ENCODE measurements at places on chromosomes 5 and 9.

DNA sequence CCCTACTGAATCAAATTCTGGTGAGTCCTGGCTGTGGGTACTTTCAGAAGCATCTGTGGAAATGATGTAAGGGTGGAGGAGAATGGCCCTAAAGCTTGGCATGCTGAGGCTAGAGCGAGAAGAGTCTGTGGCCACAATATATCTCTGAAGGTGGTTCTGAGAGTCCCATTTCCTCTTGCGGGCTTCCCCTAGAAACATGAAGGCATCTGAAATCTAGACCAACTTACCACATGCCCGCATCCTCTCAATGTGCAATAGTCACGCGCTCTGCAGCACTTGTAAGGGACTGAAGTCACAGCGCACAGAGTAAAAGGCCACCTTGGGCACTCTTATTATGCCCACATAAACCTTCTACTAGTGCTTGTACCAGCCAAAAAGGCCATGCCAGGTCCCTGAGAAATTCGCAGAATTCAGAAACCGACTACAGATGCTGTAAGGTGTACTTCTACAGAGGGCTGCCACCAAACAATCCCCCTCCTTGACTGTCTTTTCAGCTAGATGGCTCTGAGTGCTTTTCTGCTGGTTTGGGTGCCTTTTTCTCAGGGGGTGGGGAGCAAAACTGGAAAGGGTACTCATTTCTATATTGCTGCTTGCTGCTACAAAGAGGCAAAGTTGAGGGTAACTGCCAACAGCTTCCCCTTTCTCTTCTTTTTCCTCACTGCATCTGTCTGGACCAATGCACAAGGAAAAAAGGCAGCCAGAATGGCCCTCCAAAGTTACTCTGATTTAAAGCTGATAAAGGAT lies 107.3 kb downstream of the ZDHHC21 start:
- DNase-seq, result peak; percentile 17

GRCh38 chr9:13352451-13352979 lies 73.0 kb upstream of the MPDZ start:
- DNase-seq, result no peak

- no peak for DNase-seq
These were observed 363.7 kb downstream of the IRX2 start for GRCh38 chr5:2387634-2388325.

GRCh38 chr5:56550227-56550626 lies 265.1 kb upstream of the MAP3K1 start:
- no peak for DNase-seq

DNA sequence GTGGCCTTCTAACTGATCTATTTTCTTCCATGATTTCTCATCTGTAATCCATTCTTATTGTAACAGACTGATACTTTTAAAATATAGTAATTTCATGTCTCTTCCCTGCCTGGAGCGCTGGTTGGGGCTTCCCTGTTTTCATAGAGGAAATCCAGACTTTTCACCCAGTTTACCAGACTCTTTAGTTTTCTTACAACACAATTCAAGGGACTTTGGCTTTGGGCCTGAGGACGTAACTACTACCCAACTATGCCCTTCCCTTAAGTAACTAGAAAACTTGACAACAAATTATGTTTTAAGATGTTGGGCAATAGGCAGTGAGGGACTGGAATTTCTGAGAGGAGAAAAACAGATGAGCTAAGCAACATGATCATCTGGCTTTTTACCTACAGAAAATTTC lies 289.6 kb downstream of the FGF10 start:
- DNase-seq, result no peak

DNA sequence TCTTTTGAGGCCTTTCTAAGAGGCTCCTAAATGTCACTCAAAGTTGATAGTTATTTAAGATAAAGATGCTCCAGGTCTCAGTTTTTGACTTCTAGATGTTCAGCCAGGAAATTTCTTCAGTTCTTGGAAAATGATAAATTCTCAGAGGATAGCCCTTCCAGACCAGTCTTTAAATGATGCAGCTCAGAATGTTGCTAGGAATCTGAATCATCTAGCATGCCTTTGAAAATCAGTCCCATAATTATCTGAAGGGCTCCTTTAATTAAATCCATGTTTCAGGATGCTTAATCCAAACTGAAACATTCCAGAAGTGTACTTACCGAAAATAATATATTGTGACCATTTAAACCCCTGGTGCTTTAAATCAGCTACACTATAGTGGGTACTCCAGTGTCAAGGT lies 107.5 kb upstream of the FBN2 start:
- no peak for DNase-seq

DNA sequence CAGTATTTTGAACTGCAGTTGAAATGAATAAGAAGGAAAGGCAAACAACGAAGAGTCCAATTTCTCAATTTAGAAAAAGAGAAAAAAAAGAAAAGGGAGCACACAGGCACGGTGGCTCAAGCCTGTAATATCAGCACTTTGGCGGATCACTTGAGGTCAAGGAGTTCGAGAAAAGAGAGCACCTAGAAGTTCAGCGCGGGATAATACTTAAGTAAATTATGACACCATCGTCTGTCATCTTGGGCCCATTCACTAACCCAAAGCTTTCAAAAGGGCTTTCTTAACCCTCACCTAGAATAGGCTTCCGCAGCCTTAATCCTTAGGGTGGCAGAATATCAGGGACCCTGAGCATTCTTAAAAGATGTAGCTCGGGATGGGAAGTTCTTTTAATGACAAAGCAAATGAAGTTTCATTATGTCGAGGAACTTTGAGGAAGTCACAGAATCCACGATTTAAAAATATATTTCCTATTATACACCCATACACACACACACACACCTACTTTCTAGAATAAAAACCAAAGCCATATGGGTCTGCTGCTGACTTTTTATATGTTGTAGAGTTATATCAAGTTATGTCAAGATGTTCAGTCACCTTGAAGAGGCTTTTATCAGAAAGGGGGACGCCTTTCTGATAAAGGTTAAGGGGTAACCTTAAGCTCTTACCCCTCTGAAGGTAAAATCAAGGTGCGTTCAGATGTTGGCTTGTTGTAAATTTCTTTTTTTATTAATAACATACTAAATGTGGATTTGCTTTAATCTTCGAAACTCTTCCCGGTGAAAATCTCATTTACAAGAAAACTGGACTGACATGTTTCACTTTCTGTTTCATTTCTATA lies 602 bp upstream of the CD274 start:
- no peak for DNase-seq

GRCh38 chr9:32294106-32294505 lies 90.3 kb upstream of the ACO1 start:
- no peak for DNase-seq

GRCh38 chr9:127521919-127522304 lies 70.6 kb downstream of the LRSAM1 start:
- no peak for DNase-seq

DNA sequence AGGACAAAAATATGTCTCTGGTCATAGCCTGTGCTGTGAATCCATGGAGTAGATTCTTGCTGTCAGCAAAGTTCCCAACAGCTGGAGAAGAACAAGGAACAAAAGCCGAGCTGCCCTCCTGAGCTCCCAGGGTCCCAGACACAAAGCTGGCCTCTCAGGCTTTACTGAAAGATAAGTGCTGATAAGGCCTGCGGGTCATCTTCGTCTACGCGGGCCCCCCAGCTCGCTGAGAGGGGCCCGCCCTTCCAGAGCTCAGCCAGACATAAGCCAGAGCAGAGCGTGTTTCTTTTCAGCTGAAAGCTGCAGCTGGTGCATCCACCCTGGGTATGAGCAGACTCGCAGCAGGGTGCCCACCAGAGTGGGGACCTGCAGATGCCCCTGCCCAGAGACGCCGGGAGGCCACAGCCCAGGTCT lies 84.7 kb downstream of the HSD17B3 start:
- no peak for DNase-seq

GRCh38 chr5:180171568-180172094 lies 37.4 kb downstream of the RASGEF1C start:
- no peak for DNase-seq

GRCh38 chr9:105055917-105056316 lies 128.0 kb upstream of the ABCA1 start:
- DNase-seq, result no peak

- DNase-seq, result no peak
These were observed 3.6 kb upstream of the RAPGEF1 start for GRCh38 chr9:131743501-131743900.

DNA sequence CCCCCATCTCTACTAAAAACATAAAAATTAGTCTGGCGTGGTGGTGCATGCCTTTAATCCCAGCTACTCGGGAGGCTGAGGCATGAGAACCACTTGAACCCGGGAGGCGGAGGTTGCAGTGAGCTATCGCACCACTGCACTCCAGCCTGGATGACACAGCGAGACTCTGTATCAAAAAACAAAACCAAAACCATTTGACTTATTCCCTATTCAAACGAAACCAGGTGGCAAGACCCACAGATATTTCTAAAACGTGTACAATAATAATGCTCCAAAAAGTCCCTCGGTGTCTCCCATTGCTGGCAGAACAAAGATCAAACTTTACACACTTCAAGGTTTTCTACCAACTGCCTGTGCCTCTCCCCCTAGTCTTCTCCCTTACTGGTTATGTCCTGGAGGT lies 29.8 kb downstream of the HMGCR start:
- no peak for DNase-seq

- no peak for DNase-seq
These were observed 39.4 kb upstream of the AIF1L start for GRCh38 chr9:131056781-131057506.

GRCh38 chr5:119330367-119331183 lies 25.2 kb upstream of the TNFAIP8 start:
- DNase-seq, result peak; percentile 60

- DNase-seq, result no peak
These were observed 46.7 kb upstream of the MACIR start for GRCh38 chr5:103211576-103212561.

GRCh38 chr9:133335924-133336811 lies at the start of gene SURF6:
TSS of gene SURF6 (minus strand) at chr9:133336188. CDS start at chr9:133336132, 56 bp downstream.
- peak; percentile 96 for DNase-seq

DNA sequence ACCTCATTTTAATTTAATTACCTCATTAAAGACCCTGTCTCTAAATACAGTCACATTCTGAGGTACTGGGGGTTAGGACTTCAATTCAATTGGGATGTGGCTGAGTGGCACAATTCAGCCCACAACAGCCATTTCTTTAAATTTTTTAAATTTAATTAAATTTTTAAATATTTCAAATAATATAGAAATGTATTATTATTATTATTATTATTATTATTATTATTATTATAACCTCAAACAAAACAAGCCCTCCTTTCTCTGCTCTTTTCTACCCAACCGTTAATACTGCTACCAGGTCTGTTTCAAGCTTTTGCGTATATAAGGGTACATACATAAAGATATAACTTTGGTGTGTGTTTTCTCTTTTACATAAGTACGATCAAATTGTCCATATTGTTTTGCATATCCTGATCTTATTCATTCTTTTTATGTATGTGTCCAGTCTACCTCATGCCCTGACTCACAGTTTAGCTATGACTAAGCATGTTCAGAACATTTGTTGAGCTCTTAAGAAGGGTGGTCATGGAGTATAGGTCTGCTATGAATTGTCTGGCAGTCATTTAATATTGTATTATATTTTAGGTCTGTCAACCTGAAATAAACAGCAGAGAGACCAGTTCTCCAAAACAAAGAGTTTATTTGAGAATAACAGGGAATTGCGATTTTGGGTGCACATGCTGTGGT lies 16.1 kb upstream of the RAB14 start:
- no peak for DNase-seq

GRCh38 chr9:136757328-136757727 lies 715 bp downstream of the LCN8 start:
- DNase-seq, result no peak

DNA sequence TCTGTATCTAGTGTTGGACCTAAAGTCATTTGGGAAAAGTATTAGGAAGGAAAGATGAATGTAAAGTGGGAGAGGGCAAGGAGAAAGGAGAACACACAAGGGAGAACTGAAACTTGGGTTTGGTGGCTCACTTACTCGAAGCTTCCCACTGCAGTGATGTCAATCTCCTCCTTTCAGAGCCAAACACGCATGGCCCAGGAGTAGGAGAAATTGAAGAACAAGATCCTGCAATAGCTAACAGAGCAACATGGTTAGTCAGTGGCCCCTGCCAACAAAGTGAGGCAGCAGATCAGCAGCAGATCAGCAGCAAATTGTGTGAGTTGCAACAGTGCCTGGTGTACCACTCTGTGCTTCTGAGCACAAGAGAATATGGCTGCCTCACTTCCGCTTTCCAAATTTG lies 366.4 kb downstream of the PSAT1 start:
- DNase-seq, result no peak

DNA sequence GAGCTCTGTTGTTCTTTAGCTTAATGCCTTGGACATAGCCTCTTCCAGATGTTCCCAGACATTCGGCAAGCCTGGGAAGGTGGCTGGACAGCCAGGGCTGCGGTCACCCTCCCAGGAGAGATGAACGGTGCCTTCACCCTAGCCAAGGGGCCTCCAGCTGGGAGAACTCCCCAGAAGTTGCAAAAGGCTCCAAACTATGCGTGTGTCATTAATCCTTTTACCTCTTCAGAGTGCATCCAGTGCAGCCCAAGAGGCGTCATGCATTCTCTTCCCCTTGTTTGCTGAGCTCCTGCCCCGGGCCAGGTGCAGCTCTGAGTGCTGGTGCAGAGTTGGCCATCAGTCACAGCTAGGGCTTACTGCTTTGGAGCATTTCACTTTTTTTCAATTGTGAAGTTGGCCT lies 22.8 kb downstream of the HMCN2 start:
- no peak for DNase-seq

DNA sequence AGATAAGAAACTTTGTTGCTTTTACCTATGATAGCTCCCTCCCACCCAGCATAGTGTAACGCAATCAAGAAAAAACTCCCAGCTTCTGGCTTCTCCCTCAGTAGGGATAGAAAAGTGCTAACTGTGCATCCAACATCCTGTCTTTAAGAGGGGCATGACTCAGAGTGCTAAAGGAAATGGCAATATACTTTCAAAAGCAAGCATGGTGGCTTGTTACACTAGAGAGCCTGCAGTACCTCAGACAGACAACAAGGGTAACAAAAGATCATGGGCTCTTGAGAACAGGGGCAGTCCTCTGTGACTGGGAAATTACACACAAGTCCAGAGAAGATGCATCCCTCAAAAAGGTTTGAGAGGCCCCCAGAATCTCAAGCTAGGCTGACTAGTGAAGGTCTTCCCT lies 37.8 kb downstream of the PRELID2 start:
- DNase-seq, result no peak

- no peak for DNase-seq
These were observed 1.9 kb downstream of the ALDH1A1 start for GRCh38 chr9:72950875-72951442.

DNA sequence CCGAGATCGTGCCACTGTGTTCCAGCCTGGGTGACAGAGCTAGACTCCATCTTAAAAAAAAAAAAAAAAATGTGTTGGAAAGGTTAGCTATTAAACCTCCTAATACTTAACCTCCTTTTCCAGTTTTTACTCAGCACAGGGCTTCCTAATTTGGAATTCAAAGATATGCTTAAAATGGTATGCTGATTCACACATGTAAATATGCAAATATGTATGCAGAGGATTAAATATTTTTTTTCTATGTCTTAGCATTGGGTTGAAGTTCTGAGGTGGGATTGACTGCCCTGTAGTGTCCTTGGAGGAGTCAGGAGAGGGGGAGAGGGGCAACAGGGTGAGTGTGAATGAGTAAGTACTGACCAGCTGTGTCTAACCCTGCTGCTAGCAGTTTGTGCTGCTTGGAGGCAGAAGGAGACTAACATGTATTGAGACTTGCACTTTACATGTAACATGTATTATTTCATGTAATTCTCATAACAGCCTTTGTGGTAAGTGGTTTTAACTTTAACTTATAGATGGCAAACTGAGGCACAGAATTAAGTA lies 63.2 kb downstream of the SLC44A1 start:
- DNase-seq, result no peak

All from stimulated activated CD4-positive, alpha-beta T cell treated with anti-CD3 and anti-CD28 coated beads, Interleukin-2, amount 100 ng/mL, for 24 hours (primary cell).